ENCODE measurements at places on chromosomes 1 and 21. TPM values are rescaled to one million over a fixed set of nuclear protein-coding genes. Genes with fewer than 3 reads are reported as not detected.

DNA sequence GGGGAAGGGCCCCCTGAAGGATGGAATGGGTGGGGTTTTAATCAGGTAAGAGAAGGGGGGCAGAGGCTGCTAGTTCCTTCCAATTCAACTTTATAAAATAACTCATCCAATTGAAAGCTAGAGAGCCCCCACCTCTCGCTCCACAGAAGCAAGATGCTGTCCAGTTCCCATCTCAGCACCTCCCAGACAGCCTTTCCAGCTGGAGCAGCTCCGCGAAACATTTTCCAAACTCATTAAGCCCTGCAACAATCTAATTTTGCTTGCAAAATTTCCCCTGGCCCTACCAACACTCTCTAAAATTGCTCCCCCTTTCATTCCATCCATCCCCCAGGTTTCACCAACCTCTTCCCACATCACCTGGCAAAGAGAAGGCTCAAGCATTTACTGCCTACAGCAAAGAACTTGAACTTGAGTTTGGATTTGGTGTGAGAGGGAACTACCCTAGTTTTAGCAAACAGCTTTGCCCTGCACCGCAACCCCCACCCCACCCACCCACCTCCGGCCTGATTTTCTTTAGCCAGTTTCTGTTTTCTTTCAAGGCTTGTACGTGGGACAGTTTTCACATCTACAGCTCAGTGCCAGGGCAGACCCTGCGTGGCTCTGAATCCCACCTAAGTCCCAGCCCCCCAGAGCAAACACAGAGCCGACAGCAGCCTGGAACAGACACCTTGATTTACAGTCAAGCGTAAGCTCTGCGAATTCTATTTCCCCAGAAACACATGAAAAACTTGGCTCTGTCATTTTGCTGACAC, 46.7 kb downstream of the SYF2 start:
- DNase-seq: no peak

DNA sequence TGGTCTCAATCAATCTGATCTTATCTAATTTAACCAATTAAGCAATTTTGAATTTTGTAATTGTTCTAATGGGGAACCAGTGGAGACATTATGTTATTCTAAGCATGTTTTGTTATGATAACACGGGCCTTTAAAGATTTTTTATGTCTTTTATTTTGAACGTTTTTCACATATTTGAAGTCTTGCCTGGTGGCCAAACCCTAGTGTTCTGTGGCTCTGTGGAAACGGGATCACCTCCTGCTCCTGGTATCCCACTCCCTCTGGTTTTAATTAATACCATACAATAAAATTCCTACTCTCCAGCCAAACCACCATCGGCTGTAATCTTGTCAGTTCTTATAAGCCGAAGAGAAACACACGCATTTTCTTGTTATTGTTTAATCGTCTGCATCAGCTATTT, 22.9 kb upstream of the LMO4 start:
- DNase-seq: peak; percentile 5

DNA sequence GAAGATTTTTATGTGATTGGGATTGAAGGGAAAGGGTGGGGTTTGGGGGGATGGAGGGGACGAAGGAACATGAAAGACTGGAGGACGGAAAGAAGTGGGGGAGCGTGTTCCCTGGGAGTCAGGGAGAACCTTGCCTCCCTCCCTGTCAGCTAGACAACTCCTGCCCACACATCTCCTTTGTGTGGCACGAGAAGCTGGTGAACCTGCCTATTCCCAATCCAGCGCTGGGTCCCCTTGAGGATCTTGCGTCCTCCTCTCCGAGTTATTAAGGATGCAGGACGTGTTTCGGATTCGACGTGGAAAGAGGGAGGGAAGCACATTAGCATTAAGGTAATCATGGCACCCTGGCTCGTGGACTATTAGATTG, 1.4 kb downstream of the LRRC7 start:
- DNase-seq: no peak

DNA sequence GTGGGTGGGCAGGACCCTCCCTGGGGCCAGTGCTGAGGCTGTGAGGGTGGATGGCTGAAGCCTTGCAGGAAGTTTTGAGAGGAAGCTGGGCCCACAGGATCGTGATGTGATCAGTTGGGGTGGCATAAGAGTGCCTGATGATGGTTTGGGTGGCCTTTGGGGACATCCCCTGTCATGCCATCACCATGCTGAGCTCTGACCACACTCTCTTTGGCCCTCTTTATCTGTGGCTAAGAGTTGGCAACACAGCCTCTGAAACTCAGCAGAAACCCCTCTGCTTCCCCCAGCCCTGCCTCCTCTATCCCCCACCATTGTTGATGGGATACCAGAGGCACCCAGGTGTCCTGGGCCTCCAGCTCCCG, 19.8 kb downstream of the MIIP start:
- DNase-seq: no peak

DNA sequence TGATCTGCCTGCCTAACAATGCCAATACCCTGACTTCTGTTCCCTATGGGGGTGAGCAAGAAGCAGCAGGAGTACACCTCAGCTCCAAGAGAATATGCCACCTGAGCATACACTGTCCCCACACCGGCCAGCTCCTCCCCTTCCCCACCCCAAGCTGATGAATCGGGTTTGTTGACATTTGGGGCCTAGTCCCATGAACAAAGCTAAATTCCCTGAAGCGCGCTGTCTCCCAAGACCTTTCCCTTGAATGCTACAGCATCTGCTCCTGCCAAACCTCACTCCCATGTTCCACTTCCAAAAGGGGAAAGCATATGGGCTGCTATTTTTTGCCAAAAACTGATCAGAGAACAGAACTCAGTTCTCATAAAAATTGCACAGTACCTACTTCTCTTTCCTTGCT, 220.4 kb upstream of the CAMK1G start:
- DNase-seq: no peak

GRCh38 chr1:32221980-32222755, at the start of the genes EIF3I and TMEM234:
TSS of gene EIF3I (plus strand) at chr1:32222407. CDS start at chr1:32222442, 35 bp downstream.
TSS of gene TMEM234 (minus strand) at chr1:32222353. CDS start at chr1:32222322, 31 bp downstream.
- DNase-seq: peak; percentile 90

- no peak for DNase-seq
Observed at GRCh38 chr1:74571493-74571800, 59.0 kb upstream of the LRRC53 start.

GRCh38 chr1:226548256-226549093, at the start of gene STUM:
TSS of gene STUM (plus strand) at chr1:226548764. CDS start at chr1:226548905, 141 bp downstream.
- DNase-seq: peak; percentile 20

DNA sequence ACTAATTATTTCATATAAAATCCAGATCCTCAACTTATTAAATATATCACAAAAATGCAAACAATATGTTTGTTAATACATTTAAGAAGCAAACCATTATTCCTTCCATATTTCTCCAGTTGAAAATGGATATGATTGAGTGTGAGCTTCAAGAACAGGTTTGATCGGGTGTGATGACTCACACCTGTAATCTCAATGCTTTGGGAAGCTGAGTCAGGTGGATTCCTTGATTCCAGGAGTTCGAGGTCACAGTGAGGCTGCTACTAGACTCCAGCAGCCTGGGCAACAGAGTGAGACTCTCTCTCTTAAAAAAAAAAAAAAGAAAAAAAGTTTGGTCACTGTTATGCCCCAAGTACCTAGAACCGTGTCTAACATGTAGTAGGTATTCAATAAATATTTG, 42.9 kb upstream of the RRP15 start:
- DNase-seq: no peak

DNA sequence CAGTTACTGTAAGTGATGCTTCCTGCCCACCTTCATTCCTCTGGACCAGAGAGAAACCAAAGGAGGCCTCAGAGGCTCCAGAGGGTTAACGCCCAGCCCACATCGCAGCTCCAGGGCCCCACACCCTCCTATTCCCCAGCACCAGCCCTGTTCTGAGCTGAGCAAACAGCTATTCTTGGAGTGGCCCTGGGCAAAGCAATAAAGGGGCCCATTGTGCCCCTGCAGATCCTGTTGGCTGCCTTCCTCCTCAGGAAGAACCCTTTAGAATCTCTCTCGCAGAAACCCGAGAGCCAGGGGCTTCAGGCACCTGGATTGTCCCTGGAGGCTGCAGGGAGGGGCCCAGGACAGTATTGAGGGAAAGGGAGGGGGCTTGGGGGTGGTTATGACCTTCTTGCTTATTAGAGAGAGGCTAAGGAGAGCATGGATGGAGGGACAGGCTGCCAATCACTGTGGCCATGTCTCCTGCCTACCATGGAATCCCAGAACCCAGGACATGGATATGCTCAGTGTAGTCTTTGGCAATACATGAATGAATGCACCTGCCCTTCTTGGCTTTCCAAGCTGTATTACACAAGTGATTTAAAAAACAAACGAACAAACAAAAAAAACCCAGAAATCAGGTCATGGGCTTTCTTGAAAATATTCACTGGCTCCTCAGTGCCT, 9.2 kb downstream of the PADI2 start:
- no peak for DNase-seq

GRCh38 chr1:171890131-171890530, 48.8 kb downstream of the DNM3 start:
- no peak for DNase-seq

DNA sequence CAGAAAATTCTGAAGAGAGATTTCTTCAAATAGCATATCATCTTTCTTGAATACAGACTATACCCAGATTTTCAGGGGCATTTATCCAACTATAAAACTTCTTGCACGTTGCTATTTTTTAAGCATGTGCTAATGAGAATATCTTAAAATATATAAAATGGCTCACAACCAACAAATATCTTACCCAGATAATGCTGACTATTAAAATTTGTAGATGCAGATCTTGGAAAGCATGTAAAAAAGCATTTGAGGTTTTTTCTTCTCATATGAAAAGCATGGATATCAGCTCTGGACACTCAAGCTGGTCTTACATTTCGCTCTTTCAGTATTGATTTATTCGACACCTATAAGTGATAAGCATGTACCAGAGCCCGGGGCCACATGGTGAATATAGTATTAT, 1187.7 kb upstream of the ADGRL4 start:
- no peak for DNase-seq

Gene BTBD8
- total RNA-seq: 0.49 TPM

Gene PTPRU
- total RNA-seq: 14.1 TPM

Gene MSH4
- total RNA-seq: 0.10 TPM

GRCh38 chr21:20618878-20619277, 379.3 kb upstream of the NCAM2 start:
- no peak for DNase-seq

Gene WDR64
- total RNA-seq: not detected
